Activated effector memory CD4-positive, alpha-beta T cell treated with anti-CD3 and anti-CD28 coated beads, Interleukin-2, amount 50 U/mL, for 16 hours (primary cell): ENCODE measurements at places on chromosomes 16 and 17.
A peak's percentile ranks its signal among the peaks of the same experiment; 100 is the strongest.

- no peak for DNase-seq
These were observed 408.2 kb downstream of the SEC14L1 start for GRCh38 chr17:77548967-77549366.

DNA sequence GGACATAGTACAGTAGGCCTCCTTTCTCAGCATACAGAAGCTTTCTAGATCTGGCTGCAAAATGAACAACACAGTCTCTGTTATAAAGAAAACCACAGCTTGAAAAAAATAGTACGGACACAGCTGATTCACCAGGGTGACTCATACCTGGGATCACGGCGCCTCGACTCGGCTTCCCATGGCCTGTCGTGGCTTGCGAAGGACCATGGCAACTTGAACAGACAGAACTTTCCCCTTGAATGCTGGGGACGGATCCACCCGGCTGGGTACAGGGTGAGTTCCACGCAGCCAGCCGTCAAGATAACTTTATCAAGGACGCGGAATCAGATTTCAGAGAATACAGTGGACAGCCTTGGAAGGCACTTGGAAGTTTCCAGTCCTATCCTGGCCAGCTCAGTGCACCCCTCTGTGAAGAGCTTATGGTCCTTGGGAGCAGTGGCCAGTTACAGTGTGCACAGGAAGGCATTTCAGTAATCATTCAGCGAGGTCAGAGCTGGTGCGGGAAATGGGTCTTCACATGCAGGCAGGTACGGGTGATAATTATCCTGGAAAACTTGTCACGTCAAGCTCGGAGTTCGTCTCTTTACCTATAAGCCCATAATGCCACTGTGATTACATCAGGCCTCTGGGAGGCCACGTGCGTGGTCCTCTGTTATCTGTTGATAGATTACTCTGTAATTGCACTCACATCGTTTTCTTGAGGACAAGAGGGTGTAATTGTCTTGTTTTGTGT is 57.9 kb upstream of the MAF start:
- DNase-seq: no peak

- peak; percentile 49 for DNase-seq
These were observed 350.2 kb downstream of the FOXL1 start for GRCh38 chr16:86928523-86929011.

DNA sequence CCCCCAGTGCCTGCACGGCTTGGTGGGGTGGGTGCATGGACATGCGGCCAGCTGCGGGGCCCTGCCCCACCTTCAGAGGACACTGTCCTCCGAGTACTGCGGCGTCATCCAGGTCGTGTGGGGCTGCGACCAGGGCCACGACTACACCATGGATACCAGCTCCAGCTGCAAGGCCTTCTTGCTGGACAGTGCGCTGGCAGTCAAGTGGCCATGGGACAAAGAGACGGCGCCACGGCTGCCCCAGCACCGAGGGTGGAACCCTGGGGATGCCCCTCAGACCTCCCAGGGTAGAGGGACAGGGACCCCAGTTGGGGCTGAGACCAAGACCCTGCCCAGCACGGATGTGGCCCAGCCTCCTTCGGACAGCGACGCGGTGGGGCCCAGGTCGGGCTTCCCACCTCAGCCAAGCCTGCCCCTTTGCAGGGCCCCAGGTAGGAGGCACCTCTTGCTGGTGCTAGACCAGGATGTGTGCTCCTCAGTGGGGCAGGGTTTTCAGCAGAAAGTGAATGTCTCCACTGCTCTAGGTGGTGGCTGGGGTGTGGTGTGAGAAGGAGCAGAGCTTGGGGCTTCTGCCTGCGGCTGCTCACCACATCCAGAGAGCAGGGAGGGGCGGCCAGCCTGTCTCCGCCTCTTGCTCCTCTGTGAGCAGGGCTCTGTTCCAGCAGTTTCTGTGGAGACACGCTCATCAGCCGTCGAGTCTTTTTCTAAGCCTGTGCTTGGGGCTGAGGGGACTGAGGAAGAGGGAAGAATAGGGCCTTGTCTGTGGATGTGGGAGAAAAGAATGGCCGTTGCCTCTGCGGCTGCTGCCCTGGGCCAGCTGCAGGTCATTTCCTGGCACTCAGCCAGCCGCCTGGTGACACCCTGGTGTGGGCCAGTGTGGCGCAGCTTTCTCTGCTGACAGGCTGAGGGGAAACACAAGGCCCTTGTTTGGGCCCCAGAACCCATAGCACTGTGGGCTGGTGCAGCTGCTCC is 2.2 kb downstream of the ZNF276 start:
- peak; percentile 89 for DNase-seq

DNA sequence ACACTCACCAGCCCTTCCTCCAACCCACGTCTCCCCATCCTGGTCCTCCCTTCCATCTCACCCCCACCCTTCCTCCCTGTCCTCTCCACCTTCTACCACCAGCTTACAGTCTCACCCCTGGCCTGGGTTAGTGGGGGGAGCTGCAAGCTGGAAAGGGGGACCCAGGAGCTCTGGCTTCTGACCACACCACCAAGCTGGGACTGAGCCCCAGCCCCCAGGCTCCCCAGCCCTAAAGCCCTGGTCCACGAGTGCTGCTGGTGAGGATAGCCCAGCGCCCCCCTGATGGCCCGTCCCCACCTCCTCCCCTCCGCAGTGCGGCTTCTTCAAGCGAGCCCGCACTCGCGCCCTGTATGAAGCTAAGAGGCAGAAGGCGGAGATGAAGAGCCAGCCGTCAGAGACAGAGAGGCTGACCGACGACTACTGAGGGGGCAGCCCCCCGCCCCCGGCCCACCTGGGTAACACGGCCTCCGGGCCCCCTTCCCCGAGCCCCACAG is 7.2 kb upstream of the PDK2 start:
- DNase-seq: no peak

DNA sequence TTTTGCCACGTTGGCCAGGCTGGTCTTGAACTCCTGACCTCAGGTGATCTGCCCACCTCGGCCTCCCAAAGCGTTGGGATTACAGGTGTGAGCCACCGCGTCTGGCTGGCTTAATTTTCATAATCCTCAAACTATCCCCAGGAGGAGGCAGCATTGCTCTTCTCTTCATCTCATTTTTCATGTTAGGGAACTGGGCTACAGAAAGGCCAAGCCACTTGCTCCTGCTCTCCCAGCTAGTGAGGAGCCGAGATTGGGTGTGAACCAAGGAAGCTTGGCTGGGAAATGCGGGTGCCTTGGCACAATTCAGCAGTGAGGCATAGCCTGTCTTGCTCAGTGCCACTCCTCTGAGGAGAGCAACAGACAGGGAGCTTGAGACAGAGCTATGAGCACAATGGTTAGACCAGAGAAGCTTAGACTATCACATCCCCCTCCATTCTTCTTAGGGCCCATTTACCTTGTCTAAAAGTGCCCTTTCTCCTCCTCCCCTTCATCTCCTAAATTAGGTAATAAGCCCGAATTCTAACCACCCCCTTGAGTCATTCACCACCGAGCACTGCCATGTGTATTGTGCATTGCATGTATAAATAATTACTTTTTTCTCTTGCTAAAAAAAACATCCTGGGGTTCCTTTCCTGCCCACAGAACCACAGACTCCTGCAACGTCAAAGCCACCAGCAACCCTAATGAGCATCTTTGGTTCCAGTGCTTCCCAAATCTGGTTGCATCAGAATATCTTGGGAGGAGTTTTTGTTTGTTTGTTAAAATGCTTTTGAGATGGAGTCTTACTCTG is 20.0 kb upstream of the KIF19 start:
- DNase-seq: no peak

- DNase-seq: no peak
These were observed 56.0 kb downstream of the ABAT start for GRCh38 chr16:8730335-8730915.

DNA sequence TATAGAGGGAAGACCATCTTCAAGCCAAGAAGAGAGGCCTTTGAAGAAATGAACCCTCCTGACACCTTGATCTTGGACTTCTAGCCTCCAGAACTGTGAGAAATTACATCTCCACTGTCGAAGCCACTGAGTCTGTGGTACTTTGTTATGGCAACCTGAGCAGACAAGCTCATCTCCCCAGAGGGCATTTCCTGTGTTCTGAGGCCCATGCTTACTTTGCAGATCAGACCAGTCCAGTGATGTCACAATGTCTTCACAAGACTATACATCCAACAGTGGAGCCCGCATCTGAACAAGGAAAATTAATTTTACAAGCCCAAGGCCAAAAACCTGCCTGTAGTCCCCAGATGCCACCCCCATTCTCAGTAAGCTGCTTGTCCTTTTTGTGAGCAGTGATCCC is 14.8 kb upstream of the C17orf113 start:
- DNase-seq: no peak

DNA sequence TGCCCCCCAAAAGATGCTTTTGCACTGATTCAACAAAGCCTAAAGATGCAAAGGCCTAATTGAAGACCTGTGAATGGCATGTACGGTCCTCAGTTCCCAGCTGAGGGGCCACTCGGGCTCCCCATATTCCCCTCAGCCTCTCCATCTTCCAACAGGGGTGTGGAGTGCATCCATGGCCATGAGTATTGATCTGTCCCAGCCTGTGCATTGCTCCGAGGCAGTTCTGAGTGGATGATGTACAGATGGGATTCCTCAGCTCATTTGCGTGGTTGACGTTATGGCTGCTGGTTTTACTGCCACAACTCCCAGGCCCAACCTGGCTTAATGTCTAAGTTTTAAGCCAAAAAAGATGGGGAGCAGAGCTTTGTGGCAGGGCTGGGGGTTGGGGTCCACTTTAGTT is 162.7 kb upstream of the ZNF267 start:
- no peak for DNase-seq

DNA sequence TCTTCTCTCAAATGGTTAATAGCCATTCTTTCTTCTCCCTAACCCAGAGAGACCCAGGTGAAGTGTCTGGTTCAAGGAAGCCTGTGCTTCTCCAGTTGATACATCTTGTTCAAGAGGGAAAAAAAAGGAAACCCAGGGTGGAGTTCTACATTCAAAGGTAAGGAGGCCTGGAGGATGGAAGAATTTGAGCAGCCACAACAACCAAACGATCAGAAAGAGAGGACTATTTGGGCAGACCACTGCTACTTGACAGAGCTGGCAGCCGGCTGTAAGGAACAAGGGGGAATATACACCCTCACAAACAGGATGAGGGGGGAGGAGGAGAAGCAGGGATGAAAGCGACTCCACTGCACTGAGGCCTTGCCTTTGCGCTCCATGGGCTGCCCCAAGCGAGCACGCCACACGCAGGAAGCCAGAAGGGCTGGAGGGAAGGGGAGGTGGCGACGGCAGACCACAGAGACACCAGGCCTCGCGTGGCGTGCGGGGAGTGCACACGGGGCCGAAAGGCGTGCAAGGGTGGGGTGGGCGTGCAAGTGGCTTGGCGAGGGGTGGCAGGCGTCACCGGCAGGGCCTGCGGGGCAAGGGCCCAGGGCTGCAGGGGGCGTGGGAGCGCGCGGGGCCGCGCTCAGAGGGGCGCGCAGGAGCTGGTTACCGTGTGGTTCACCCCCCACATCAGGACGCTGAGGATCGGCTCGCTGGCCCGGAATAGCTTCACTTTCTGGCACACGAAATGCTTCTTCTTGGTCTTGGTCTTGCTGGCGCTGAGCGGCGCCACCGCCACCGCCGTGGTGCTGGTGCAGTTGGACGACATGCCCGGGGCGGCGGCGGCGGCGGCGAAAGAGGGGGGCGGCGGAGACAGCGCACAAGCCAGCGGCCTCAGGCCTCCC is 499 bp downstream of the PIP4K2B start:
- DNase-seq: peak; percentile 85

DNA sequence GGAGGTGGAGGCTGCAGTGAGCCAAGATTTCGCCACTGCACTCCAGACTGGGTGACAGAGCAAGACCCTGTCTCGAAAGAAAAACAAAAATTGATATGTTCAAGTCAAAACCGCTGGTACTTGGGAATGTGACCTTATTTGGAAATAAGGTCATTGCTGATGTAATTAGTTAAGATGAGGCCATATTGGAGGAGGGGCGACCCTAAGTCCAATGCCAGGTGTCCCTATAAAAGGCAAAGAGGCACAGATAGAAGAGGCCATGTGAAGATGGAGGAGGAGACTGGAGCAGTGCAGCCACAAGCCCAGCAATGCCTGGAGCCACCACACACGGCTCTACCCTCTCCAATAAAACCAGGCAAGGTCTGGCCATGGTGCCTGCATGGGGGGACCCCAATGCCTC is 50.8 kb upstream of the JPH3 start:
- DNase-seq: no peak

GRCh38 chr17:13001991-13002615 is 15.7 kb downstream of the ELAC2 start:
- peak; percentile 34 for DNase-seq

DNA sequence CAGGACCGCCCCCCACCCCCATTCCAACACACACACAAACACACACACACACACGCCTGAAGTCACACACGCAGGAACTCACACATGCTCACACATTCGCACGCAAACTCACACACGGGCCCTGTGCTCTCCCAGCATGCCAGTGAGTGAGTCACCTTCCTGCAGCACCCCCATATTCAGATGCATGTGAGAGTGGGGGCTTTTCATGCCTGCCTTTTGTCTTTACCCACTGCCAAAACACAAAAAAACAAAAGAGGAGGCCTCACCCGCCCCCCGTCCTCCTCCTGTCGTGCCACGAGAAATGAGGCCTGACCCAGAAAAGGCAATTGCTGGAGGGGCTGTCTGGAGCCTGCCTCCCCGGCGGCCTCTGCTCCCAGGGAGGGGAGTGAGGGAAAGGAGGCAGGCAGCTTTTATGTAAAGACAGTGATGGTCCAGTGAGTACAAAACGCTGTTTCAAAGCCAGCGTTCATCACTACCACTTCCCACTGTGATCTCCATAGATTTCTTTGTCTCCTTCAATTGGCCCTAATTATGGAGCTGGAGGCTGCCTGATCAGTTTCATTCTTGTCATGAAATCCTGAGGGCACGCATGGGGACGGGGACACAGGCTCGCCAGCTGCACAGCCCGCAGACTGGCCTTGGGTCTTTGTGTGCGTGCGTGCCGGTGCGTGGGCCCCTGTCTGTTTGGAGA is 29.5 kb upstream of the GSE1 start:
- no peak for DNase-seq

GRCh38 chr17:42428141-42428944 is 5.3 kb upstream of the CAVIN1 start:
- DNase-seq: no peak

- no peak for DNase-seq
These were observed 11.9 kb upstream of the FAAP100 start for GRCh38 chr17:81563861-81564586.

DNA sequence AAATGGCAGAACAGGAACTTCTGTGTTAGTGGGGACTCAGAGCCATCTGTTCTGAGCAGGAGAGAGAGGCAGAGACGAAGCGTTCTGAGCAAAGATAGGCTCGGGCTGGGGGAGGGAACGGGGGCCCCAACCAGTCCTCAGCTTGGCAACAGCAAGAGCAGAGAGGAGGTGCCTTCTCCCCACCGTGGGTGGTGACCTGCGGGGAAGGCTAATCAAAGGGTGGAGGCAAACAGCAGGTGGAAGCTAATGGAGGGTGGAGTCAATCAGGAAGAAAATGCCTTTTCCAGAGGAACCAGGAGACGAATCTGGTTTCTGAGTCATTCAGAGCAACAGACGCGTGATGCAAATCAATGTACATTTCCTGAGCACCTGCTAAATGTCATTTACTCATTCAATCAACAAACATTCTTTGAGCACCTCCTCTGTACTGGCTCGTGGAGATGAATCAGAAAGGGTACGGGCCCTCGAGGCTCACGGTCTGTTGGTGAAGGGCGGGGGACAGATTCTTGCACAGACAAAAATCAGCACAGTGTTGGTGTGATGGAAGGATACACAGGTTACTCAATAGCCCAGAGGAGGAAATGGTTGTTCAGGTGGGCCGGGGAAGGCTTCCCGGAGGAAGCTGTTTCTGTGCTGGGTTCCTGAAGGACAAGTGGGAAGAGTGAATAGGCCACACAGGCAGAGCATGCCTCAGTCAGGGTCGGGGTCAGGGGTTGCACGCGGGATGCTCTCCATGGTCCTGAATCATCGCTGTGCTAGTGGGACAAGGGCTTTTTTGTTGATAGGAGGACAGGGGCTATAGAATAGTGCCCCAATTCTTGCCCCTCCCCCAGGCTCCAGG is 5.7 kb upstream of the SPNS2 start:
- DNase-seq: no peak
